C1 segment of cervical spinal cord (tissue), 14 donors: ENCODE measurements at places on chromosomes 13 and 19.

- DNase-seq: peak; percentile 74
Observed at GRCh38 chr19:12156223-12157058, at the start of gene ZNF625. ZNF625 (minus strand) TSS chr19:12156734; CDS start chr19:12156558, 176 bp downstream.

GRCh38 chr13:38854226-38854625 lies 136.4 kb downstream of the STOML3 start:
- no peak for DNase-seq

- DNase-seq: peak; percentile 48
Observed at GRCh38 chr19:58519087-58519354, 589 bp downstream of the ZBTB45 start.

DNA sequence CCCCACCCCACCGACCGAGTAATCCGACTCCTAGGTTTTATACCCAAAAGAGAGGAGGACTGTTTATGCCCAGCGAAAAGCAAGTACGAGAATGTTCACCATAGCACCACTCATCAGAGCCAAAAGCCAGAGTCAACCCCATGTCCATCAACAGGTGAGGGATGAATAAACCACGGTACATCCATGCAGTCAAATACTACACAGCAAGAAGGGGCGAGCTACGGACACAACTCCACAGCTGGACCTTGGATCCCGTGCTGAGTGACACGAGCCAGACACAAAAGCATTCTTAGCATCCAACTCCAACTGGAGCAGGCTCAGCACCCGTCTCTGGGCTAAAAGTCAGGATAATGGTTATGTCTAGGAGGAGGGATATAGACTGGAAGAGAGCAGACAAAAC lies 12.2 kb upstream of the RABAC1 start:
- DNase-seq: no peak

DNA sequence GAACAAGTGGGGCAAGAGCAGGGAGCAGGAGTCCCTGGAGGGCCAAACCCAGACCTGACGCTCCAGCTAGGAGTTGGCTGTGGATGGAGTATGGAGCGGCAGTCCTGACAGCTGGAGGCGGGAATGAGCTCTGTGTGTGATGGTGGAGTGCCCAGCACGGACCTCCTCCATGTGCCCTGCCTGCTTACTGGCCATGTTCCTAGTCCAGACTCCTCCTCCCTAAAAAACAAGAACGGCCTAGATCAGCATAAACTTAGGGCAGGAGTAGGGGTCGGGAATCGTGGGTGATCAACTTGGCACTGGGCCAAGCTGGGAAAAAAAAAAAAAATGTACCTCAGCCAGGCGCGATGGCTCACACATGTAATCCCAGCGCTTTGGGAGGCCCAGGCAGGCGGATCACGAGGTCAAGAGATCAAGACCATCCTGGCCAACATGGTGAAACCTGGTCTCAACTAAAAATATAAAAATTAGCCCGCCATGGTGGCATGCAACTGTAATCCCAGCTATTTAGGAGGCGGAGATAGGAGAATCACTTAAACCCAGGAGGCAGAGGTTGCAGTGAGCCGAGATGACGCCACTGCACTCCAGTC lies 29.5 kb downstream of the LTBP4 start:
- DNase-seq: no peak

DNA sequence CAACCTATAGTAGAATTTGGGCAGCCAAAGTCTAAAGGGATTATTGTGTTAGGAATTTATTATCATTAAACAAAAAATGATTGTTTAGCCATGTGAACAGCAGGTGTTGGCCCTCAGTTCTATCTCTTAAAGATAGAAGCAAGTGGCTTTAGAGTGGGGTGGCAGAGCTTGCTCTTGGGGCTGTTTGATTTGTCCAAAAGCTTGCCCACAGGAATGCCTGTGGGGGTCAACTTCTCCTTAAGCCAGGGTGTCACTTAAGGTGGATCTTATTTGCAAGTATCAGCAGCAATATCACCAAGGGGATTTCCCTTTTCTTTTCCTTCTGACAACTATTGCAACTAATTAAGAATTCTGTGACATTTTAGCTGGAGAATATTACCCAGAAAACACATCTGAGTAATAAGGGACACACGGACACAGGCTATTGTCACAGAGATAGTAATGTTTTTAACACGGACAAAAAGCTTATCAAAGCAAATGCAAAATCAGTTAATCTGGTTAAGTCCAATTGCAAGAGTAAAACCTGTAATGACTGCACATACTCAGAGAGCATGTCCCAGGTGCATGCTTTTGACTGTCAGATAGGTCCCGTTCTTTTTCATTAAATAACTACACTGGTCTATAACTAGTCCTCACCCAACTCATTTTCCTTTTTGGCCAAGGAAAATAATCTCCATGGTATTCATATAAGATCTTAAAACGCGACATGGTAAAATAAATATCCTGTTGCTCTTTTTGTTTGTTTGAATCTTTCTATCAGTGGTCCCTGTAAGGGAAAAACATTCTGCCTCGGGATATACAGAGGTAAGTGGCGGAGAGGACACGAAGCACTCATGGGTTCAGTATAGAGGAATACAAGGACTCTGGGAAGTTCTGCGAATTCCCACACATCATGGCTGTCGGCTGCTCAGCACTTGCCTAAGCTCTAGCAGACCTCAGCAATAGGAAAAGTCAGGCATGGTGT lies 172.1 kb upstream of the RFC3 start:
- DNase-seq: no peak

DNA sequence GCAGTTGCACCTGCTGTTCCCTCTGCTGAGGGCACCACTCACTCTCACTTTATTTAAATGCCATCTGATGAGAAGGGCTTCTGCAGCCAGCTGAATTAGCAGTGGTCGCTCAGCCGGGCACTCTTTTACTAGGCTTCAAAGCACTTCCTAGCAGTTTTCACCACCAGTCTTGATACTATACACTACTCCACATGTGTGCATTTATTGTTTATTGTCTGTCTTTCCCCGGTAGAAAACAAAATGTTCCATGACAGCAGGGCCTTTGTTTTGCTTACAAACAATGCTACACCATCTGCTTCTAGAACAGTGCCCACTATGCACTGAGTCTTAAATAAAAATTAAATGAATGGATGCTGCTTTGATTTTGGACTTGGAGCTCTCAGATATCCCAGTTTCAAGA lies 404.9 kb downstream of the FGF14 start:
- peak; percentile 6 for DNase-seq

DNA sequence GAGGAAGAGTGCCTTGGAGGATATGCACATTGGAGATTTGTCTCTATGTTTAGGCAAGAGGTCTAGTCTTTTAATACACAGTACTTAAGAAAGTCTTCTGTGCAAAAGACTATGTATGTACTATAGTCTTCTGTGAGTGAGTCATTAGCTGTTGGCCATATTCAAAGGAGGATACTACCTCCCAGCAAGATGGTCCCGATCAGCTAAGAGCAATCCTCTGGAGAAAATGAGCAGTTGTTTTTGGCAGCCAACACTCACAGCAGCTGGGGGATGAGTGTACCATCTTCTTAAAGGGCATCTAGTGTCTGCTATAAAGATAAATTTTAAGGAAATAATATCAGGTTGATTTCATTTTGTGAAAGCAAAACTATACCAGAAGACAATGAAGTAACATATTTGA lies 487.8 kb downstream of the KCTD12 start:
- no peak for DNase-seq

- no peak for DNase-seq
Observed at GRCh38 chr19:51361239-51361638, 4.9 kb downstream of the ETFB start.

DNA sequence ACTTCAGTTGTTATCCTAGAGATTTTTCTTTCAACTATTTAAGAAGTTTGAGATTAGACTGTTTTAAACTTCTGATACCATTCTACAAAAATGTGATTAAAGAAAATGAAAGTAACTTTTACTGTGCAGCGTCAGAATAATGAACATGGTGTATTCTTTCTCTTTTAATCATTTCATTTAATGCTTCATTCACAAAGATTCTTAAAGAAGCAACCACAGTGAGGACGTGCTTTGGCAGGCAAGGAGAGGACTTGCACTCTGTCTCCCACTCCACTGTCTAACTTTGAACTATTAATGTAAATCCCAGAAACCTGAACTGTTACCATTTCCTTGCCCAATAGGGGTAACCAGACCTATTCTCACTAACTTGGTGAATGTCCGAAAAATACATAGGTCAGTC lies 137.0 kb downstream of the KCNRG start:
- no peak for DNase-seq

DNA sequence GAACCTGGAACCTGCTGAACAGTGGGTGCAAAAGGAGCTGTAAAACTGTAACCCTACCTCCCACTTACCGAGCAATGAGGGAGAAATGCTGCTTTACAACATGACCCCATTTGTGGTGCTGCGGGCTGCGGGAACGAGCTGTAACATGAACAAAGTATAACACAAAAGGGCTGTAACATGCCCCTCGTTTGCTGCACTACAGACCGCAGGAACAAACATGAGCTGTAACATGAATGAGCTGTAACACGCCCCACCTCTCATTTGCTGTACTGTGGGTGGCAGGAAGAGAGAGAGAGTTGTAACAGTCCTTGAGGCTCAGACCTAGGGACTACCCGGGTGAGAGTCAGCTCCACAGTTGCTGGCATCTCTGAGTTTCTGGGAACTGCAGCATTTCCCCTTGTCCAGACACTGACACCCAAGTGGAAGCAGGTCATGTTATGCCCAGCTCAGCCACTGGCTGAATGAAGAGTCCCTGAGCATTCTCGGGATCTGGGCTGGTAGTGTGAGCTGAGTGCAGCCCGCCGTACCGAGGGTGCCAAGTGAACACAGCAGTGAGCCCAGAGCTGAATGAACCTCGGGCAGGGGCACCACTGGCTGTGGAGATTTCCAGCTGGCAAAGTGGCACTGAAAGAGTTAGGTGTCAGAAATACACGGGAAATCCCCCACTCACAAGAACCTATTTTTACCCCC lies 1385.3 kb upstream of the SPRY2 start:
- no peak for DNase-seq

DNA sequence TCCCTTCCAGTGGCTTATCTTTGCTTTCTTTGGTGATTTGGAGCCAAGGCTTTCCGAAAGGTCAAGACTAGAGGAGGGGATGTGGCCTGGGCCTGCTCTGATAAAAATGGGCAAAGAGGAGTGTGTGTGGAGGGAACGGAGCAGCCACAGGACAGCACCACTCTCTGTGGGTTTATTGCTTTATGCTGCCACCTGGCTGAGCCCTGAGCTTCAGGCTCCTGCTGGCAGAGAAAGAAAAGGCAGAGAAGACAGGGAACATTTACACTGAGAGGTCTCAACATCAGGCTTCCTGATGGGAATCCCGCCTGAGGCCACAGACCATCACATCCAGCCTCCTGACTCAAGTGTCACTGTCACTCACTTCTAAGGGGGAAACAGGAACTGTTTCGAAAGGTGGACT lies 9.2 kb upstream of the GSX1 start:
- no peak for DNase-seq

DNA sequence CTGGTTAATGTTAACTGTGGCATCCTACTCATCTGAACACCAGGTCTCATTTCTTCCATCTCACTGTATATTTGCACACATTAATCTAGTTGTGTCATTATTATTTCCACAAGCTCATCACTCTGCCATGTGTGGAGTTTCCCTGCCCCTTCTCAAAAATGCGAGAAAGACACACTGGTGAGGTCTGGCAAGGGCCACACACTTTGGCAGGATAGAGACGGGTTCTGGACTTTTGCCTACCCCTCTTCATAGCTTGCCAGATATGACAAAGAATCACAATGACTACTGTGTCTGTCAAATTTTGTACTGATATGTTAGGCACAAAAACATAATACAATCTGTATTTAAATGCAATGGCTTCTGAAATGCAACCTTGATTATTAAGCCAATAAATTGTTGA lies 12.9 kb downstream of the GPR12 start:
- no peak for DNase-seq

- DNase-seq: no peak
Observed at GRCh38 chr13:112453874-112454647, 77.9 kb downstream of the SPACA7 start.

- no peak for DNase-seq
Observed at GRCh38 chr13:76383676-76384461, 502.3 kb downstream of the KCTD12 start.

- no peak for DNase-seq
Observed at GRCh38 chr13:101706651-101707050, 254.2 kb downstream of the ITGBL1 start.

- no peak for DNase-seq
Observed at GRCh38 chr19:32870981-32871451, 1.4 kb upstream of the SLC7A9 start.

DNA sequence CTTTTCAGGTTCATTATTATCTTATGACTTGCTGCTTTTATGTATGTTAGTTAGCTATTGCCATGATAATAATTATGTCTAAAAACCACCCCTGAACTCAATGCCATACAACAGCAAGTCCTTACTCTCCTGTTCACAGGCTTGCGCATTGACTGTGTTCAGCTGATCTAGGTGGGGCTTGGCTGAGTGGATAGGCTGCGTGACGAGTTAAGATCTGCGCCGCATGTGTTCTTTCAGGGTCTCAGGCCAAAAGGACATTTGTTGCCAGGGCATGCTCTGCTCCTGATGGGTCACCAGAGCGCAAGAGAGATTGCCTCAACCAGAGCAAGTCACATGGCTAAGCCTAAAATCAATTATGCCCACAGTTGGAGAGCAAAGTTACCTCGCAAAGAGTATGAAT lies 859 bp downstream of the ZNF568 start:
- no peak for DNase-seq

DNA sequence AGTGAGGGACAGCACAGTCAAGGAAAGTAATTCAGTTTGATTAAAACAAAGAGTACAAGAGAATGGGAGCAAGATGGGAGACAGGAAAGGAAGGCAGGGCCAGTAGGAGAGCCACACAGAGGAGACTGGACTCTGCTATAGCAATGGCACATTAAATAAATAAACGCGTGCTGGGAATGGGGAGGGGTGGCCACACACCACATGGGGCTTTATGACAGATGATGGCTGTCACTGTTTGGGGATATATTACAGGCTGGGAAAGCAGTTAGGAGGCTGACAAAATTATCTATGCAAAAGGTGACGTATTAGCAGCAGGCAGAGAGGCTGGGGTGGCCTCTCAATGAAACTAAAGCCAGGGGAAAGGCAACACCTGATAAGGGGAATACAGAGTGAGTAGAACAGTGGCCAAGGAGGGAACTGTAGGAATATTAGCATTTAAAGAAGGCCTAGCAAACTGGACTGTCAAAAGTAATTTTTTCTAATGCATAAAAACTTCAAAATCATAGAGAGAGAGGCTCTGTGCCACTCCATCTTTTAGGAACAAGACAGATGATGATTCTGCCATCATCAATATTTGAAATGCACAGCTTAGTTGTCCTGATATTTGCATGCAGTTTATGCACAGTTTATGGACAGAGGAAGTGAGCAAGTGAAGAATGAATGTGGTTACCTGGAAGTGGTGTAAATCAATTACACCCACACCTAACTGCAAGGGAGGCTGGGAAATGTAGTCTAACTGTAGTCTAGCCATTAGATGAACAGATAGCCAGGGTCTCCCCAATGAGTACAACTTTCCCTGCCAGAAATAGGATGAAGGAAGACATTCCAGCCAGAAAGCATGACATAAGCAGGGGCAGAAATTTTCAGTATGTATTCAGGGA lies 346.5 kb downstream of the FOXO1 start:
- DNase-seq: no peak

GRCh38 chr13:91146601-91147000 lies 200.9 kb upstream of the MIR17HG start:
- DNase-seq: no peak

GRCh38 chr19:10344780-10345179 lies 5.4 kb upstream of the ICAM3 start:
- no peak for DNase-seq
